ENCODE measurements at places on chromosomes 2 and 18.

- DNase-seq = no peak
Observed at GRCh38 chr2:113148606-113149552, 21.5 kb downstream of the IL1RN start.

- no peak for DNase-seq
Observed at GRCh38 chr2:174553811-174554493, 43.7 kb downstream of the WIPF1 start.

DNA sequence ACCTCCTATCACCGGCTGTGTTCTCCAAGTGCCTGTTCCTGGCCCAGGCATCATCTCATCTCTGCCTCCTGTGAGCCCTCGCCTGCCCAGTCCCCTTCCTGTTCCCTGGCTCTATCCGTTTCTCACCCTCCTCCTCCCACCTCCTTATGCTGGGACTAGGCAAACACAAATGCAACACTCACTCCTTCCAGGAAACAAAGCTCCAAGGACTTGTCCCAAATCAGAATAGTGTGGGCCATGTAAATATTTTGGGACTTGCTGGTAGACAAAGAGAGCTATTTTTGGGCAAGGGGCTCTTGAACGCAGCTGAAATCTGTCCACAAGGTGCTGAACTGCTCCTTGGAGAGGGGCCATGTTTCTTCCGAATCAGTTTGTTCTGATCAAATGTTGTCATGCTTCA lies 25.3 kb downstream of the MBP start:
- peak; percentile 69 for DNase-seq

GRCh38 chr18:13473751-13474150 lies 252.6 kb downstream of the FAM210A start:
- DNase-seq = no peak

DNA sequence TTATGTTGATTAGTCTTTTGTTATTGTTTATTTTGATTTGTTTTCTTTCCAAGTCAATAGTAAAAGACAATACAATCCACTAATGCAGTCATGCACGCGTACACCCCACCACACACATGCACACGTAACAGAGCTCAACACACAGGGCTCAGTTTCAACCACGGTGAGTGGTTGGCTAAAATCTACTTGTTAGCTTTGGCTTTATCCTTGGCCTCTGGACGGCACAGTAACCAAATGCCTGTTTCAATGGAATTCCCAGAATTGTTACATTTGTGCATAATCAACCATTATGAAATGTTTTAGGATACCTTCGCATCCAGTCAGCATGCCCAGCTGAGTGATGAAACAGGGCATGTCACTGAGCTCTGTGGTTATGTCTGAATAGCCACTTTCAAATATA lies 53.2 kb downstream of the NYAP2 start:
- no peak for DNase-seq

- DNase-seq = no peak
Observed at GRCh38 chr2:49177194-49177593, 22.9 kb upstream of the FSHR start.

DNA sequence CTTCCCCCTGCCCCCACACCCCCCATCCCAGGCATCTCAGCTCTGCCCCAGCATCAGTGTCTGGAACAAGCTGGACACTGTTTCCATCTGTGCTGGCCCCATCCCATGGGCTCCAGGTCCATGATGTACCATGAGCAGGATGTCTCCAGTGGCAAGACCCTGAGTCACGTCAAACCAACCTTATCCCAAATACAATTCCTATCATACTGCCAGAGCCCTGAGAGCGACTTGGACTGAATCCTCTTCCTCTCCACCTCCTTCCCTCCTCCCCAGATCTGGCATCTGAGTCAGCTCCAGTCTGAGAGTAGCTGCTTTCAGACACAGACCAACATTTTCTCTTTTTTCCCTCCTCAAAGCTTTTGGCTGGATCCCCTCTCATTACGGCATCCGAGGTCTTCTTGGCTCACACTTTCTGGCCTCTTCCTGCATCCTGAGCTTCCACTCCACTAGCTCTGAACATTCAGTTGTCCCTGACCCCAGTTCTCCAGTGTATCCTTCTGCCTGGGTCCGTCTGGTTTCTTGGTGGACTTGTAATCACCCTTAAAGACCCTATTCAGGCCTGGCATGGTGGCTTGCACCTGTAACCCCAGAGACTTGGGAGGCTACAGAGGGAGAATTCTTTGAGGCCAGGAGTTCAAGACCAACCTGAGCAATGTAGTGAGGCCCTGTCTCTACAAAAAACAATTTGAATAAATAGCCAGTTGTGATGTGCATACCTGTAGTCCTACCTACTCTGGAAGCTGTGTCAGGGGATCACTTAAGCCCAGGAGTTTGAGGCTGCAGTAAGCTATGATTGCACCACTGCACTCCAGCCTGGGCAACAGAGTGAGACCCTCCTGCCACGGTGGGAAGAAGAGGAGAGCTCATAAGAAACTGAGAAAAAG lies 68.3 kb downstream of the ACKR3 start:
- no peak for DNase-seq

DNA sequence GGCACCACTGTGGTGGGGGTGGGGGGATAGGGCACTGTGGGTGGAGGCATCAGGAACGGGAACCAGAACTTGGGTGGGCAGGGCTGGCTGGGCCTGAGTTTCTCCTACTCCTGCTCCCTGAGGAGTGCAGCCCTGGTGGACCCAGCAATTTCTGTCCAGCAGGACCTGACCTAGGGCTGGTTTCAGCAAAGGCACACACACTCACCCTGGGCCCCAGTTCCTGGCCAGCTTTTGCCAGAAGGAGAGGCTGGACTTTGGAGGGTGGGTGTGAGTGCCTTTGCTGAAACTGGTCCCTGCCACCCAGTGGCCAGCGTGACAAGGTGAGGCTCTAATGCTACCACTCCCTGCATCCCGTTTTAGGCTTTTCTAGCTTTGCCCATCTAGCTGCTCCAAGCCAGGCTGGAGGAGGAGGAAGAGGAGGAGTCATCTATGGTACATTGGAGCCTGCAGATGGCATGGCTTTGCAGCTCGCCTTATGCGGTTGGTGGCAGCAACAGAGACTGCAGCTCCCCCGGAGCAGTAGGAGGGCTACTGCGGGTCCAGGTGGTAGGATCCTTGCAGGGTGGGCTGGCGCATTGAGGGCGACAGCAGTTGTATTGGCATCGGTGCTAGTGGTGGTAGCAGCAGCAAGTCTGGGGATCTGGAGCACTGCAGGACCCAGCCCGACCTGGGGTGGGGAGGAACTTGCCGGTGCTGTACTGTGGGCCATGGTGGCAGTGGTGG lies 40.4 kb upstream of the IMP4 start:
- no peak for DNase-seq

DNA sequence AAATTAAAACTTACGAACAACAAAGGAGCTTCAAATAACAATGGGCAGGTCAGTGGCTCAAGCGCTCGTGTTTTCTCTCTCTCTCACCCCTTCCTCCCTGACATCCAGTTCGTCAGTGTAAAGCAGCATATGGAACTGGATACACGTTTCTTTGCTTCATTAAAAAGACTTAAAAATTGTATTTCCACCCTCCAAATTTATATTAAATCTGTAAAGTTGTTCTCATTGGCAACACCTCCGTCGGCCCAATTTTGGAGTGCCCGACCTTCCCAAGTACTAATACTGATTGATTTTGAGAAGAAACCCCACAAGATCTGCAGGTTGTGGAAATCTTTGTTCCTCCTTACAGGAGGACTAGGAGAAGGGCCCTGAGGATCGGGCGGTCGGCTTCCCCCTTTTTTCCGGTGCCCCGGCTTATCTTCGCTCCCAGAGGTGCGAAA lies 2.2 kb downstream of the TBR1 start:
- peak; percentile 32 for DNase-seq

GRCh38 chr2:168427451-168427850 lies 28.6 kb upstream of the CERS6 start:
- DNase-seq = peak; percentile 12

DNA sequence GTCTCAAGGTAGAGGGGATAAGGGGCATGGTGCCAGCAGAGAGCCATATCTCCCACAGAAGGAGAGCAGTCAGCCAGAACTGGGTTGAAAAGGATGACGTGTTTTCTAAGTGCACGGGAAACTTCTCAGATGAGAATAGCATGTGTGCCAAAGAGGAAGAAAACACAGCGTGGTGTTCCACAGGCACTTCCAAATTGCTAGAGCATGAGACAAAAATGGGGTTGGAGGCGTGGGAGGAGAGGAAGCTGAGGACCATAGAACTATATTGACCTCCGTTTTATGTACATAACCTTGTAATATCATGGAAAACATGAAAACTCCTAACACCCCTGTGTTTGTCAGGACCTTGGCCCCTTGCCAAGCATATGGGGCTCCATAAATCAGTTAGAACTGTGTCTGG lies 682.7 kb upstream of the RAB6C start:
- DNase-seq = peak; percentile 50

DNA sequence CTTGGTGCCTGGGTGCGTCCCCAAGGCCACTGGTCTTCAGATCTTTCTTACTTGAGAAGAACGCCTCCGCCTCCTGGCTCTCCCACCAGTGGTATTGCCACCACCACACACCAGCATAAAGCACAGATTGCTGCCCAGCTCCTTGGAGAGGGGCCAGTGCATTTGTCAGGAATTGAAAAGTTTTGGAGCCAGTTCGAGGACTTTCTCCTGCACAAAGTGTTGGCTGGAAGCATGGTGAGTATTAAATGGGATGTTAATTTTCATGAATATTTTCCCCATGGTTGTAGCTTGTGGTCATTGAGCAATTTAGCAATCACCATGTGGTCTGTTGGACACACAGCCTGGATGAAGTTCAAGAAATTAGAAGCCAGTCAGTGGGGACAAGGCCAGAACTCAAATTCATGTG lies 684.6 kb upstream of the FANCL start:
- no peak for DNase-seq

DNA sequence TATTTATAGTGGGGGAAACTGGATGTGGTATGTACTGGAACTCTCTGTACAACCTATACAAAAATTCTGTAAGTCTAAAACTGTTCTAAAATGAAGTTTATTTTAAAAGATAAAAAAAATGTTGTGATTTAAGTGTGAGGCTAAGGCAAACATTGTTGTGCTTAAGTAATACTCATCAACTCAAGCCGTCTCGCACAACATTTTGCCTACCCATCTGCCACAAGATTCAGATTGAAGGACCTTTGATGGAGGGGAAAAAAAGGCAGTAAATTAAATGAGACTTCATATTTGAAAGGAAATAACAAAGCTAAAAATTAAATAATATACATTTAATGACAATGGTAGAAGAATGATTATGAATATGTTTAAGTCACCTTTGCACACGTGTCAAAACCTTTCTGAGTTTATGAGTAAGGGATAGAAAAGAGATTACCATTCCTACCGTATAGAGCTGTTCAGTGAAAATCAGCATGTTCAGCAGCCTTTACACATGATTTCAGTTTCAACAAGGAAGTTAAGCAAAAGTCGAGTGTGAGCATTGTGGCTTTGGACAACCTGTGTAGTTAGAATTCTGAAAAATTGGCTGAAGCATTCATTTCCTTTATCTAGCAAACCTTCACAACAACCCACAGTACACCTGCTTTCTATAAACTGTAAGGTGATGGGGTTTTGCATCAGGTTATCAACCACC lies 499.3 kb downstream of the IRS1 start:
- DNase-seq = no peak

DNA sequence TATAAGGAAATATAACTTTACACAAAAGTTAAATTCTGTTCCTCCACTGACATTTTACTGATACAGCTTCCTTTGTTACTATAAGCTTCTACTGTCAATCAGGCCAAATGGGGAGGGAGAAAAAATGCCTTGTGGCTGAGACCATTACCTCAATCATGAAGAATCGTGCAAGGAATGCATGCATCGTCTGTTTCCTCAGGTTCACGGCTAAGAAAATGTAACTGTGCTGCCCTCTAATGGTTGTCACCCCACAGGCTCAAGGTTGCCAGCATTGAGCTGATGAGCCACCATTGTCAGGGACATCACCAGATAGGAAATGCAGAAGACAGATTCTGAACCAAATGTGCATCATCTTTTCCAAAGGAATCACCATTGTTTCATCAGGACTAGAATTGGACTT lies 426.9 kb downstream of the CDH2 start:
- DNase-seq = peak; percentile 65

DNA sequence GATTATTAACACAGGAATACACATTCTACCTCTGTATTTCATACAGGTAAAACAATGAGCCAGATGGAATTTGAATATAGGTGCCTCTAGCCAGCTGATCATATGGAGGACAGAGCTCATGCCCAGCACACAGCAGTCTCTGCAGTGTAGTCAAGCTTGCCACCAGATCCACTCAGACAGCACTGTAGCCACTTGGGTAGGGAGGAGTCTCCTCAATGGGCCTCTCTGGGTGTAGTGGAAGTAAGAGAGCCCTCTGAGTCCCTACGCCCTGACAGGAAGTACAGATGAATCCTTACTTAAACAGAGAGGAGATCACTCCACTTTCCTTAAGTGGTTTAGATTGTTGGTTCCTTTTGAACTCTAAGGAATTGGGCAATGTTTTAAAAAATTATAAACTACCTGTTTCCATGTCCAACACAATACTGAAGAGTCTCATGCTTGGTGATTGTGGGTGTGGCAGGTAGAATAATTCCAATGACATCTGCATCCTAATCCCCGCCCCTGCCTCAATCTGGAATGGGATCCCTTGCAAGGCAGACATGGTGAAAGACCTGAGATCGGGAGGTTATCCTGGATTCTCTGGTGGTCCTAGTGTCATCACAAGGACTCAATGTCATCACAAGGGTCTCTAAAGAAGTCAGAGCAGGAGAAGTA lies 23.0 kb upstream of the TMEM200C start:
- no peak for DNase-seq

DNA sequence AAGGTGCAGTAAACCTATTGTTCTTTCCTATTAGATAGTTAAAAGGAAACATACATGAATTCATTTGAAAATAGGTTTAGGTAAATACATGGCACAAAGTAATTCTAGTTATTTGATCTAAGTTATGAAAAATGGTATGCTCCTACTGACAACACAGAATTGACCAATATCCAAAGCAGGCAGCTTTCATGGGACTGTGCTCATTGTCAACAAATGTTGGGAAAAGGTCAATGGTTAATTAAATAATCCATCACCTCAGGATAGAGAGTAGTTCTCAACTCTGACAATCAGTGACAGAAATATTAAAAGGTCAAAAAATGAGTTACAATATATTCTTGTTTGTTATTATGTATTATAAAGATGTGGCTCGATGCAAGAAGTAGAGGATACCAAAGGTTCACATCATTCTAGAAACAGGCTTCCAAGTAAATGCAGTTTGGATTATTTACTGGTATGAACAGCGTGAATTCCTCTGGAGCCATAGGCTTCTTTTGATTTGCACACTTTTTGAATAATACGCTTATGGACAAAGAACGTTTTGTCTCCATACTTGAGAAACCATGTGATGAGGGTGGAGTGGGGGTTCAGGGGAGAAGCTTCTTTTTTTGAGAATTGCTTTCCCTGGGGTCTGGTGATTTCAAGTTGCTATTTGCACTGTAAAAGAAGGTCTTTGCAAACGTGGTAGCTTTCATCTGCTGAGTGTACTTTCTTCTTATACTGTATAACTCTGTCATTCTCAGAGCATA lies 422.0 kb upstream of the ZEB2 start:
- DNase-seq = no peak

DNA sequence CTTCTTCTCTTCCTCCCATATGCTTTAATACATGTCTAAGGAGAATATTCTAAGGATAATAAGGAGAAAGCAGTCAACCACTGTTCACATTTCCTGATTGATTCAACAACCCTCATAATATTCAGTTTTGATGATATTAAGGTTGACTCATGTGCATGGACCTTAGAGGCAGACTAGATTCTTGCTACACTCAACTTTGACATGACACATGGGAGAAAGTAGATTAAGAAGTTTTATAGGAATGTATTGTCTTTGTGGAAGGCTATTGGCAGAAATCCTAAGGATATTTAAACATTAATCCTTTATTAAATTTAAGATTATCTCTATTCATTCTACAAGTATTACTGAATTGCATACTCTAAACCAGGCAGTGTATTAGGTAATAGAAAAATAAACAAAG lies 309.1 kb upstream of the CYRIA start:
- DNase-seq = no peak

All from tongue (tissue), 3 donors.